ENCODE measurements at places on chromosomes 5 and 9.

GRCh38 chr9:100027543-100027942 lies 71.3 kb downstream of the ERP44 start:
- no peak for DNase-seq

DNA sequence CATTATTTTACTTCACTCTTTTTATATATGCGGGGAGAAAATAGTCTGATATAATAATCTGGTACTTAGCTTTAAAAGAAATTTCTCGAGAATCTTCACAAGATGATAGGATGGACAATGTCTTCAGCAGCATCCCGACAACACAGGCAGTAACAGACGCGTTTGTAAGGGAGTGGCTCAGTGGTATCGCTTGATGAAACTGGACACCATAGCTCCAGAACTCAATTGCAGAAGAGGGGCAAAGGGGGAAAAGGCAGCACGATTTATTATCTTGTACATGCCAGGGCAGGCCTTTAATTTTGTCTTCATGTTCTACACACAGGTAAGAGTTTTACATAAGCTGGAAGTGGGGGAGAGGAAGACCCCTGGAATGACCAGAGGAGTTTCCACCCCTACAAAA lies 15.7 kb downstream of the IL4 start:
- DNase-seq, result no peak

DNA sequence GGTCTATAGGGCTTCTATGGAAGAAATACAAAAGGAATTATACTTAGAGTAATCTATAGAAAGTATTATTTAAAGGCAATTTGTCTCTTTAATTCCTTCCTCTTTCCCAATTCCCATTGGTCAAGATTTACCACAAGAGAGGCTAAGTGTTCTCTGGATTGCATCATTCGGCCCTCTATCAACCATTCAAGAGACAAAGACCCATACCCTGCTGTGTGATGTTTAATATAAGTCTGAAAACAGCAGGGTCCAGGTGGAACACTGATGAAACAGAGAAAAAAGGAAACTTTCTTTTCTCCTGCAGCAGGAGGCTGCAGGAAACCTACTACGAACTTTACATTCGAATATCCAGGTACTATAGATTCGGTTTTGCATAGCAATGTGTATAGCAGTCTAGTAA lies 323.4 kb downstream of the CHSY3 start:
- DNase-seq, result no peak

- no peak for DNase-seq
Observed at GRCh38 chr9:72701510-72701909, 180.1 kb downstream of the TMC1 start.

DNA sequence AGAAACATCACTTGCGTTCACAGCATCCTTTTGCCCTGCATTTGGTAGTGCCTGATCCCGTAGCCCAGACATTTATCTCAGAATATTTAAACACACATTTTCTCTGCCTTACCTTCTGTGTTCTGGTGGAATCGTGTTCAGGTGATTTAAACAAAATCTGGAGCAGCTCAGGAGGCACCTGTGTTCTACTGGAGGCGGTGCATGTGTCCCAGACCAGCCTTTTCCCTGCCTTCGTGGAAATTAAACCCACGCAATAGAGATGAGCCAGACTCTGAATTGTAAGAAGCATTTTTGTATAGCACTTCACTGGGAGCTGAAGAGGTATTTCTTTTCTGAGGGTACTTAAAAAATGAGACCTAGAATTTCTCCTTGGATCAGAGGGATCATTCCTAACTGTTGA lies 212.5 kb downstream of the MAST4 start:
- no peak for DNase-seq

GRCh38 chr5:68046445-68046844 lies 169.1 kb upstream of the PIK3R1 start:
- no peak for DNase-seq

DNA sequence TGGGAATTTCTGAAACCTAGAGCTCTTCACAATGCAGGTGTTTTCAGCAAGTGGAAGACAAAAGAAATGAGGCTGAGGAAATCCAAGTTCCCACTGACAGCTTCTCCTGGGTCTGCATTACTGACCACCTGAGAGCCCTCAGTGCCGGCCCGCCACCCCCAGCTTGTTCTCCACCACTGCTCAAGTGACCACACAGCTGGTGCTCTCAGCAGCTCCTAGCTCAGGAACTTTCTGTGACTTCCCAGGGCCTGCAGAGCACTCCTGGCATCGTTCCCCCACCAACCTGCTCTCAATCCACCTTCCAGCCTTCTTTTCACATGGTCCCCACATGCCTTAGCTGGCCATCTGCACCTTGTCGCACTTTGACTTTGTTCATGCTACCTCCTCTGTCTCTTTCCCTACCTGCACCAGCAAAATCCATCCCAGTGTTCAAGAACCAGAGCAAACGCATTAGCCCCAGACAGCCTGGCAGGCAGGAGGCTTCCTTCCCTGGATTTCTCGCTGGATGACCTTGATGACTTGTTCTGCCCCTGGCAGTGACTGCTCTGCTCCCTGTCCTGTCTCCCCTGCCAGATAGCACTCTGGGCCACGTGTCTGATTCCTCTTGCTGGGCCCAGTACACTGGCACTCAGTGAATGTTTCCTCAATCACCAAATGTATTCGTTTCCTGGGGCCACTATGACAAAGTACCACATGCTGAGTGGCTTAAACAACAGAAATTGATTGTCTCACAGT lies 35.1 kb upstream of the NANS start:
- DNase-seq, result no peak

- DNase-seq, result peak; percentile 26
Observed at GRCh38 chr9:134502809-134503211, 138.8 kb upstream of the COL5A1 start.

GRCh38 chr5:64670277-64670676 lies 20.0 kb upstream of the SHISAL2B start:
- DNase-seq, result no peak

DNA sequence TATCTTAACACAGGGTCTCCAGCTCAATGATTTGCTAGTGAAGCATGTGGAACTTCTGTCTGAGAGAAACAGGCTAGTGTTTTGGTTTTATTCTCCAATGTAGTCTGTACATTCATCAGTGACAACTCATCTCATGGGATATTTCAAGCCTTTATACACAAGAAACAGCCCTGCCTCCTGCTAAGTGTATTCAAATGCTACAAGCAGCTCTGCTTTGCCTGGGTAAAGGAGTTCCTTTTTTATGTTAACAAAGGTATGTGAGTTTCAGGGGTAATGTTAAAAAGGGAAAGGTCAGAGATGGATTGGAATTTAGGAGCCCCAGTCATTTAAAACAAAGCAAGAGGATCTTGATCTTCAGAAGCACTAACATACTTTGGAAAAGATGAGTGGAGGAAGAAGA lies 498.7 kb downstream of the ISL1 start:
- no peak for DNase-seq

DNA sequence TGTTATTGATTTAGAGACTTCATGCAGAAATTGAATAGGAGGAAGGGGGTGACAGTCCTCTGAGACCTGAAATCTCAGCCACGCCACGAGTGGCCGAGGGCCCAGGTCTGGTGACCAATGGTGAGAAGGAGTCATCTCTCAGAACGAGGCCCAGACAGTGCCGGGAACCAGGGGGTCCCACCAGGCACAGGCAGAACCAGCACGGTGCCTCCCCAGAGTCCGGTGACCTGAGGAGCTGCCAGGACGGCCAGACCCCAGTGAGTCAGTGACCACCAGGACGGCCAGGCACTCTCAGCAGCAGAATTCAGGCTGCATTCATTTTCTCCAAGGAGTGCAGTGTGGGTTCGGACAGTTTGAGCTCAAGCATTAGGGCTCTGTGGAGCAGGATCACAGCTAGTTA lies 43.8 kb upstream of the NKD2 start:
- DNase-seq, result peak; percentile 6

DNA sequence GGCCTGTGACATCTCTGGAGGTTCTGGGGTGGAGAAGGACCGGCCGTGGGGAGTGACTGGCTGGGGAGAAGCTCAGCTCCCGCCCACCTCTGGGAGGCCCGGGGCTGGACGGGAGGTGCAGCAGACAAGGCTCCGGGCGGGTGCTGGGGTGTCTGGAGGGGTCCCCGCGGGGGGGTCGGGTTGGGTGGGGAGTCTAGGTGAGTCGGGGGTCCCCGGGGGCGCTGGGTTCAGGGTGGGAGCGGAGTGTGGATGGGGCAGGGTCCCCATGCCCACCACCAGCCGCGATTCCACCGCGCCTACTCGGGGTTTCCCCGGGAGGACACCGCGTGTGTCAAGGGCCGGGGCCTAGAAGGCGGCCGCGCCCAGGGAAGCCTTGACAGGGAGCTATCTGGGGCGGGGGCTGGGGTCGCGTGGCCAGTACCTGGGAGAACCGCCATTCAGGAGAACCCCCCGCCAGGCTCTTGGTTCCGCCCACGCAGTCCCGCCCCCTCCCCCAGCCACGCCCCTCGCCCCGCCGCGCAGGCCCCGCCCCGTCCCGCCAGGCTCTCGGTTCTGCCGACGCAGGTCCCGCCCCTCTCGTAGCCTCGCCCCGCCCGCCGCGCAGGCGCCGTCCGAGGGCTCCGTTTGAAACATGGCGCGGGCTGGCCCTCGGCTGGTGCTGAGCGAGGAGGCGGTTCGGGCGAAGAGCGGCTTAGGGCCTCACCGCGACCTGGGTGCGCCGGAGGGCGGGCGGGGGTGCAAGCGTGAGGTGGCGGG lies at the start of gene CEP72:
TSS of gene CEP72 (plus strand) at position 610 of the 756 bp plus-strand sequence. CDS start at position 632, 22 bp downstream.
- peak; percentile 86 for DNase-seq

GRCh38 chr9:74691058-74691457 lies 193.9 kb downstream of the RORB start:
- DNase-seq, result no peak

DNA sequence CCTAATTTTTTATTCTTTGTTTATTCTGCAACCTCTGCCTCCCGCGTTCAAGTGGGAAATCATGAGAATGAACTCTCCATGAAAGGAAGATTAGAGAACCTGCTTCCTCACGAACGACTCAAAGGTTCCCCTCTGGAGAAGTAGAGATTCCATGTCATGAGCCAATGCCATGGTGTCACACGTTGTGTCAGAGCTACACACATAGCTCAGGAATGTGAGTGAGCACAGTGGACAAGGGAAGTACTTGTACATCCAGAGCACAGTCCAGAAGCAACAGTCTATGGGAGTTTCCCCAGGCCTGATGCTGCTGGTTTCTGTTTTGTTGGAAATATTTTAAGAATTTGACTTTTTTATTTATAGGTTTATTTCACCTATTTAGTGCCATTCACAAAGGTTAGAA lies 26.8 kb upstream of the PPP2CA start:
- no peak for DNase-seq

- no peak for DNase-seq
Observed at GRCh38 chr5:62328772-62329491, 22.9 kb downstream of the KIF2A start.

- DNase-seq, result peak; percentile 60
Observed at GRCh38 chr5:80959768-80960442, at the start of gene RASGRF2. TSS of gene RASGRF2 (plus strand) at chr5:80960363. CDS start at chr5:80960739, 376 bp downstream.

GRCh38 chr9:101569741-101570501 lies 24.8 kb downstream of the PPP3R2 start:
- DNase-seq, result no peak

DNA sequence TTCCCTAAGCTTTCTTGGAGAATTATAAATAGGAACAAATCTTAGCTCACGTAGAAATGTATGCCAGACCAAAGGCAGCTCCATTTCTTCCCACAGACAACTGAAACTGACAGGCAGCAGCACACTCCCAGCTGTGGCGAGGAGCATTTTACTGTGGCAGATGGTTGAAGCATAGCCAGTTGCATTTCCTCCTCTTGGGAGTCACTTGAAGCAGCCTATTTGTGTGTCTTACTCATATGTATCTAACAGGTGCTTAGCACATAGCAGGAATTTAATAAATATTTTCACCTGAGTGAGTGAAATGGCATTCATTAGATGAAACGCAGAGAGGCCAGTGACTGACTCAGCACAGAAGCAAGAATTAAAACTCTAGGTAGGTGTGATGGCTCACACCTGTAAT lies 12.3 kb upstream of the MTMR12 start:
- no peak for DNase-seq

DNA sequence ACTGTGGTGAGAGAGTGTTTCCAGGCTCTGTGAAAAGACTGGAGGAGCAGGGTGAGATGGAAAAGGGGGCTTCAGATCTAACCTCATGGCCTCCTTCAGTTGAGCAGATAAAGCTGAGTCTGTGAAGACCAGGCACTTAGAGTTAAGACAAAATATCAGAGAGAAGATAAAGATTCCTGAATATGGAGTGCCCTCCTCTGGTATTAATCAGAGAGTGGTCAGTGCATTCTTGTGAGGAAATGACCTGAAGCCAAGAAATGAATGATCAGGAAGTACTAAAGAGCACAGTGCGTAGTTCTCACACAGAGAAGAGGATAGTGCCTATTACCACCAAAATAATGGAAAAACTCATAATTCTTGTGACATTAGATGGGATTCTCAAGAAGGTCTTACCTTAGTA lies 1417.0 kb upstream of the ACO1 start:
- no peak for DNase-seq

DNA sequence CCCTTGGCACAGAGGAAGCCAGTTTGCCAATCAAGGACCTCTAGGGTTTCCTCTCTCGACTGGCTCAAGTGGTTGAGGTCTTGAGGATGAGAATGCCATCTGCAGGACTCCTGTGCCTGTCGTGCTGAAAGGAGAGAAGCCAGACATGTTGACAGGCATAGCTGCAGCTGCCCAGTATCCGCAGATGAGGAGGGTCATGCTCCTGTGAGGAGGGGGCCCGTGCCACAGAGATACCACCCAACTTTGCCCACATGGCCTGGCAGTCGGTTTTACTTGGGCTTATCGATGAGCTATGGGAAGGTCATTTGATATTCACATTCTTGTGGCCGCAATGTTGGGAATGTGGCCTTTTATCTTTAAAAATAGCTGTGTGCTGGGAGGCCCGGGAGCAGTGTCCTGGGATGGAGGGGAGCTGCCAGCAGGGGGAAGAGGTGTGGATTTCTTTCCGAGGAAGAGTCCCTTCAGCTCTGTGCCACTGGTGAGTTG lies 17.4 kb downstream of the FRMPD1 start:
- DNase-seq, result no peak

GRCh38 chr5:135615581-135616260 lies 36.9 kb upstream of the CXCL14 start:
- DNase-seq, result no peak

GRCh38 chr5:61637566-61637965 lies 305.5 kb downstream of the ZSWIM6 start:
- no peak for DNase-seq

GRCh38 chr5:32147236-32147635 lies 26.9 kb downstream of the GOLPH3 start:
- no peak for DNase-seq

- DNase-seq, result no peak
Observed at GRCh38 chr9:82969291-82969690, 93.7 kb downstream of the RASEF start.

- DNase-seq, result no peak
Observed at GRCh38 chr5:14733661-14734060, 69.1 kb downstream of the OTULIN start.

DNA sequence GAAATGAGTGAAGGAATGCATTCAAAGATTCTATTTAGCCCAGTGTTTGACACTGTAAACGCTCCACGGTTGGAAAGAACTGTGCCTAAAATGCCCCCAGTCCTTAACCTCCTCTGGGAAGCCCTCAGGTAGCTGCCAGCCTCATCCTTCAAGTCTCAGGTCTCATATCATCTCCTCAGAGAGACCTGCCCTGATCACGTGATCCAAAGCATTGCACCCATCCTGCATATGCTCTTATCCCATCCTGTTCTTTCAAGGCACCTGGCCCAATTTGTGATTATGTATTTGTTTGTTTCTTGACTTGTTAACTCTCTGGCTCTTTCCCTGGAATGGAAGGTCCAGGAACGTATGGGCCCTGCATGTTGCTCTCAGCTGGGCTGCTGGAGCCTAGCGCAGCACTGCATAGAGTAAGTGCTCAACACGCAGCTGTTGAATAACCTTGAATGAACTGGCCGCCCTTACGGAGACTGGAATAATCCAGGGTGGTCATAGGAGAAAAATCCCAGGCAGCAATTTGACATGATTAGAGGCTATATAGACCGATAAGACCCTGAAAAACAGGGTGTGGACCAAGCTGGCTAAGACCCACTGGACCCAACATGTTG lies 8.7 kb downstream of the C1QTNF2 start:
- DNase-seq, result no peak

All from dorsolateral prefrontal cortex (tissue), 122 donors.